ENCODE measurements at places on chromosomes 16 and 17.
A peak's percentile ranks its signal among the peaks of the same experiment; 100 is the strongest.

DNA sequence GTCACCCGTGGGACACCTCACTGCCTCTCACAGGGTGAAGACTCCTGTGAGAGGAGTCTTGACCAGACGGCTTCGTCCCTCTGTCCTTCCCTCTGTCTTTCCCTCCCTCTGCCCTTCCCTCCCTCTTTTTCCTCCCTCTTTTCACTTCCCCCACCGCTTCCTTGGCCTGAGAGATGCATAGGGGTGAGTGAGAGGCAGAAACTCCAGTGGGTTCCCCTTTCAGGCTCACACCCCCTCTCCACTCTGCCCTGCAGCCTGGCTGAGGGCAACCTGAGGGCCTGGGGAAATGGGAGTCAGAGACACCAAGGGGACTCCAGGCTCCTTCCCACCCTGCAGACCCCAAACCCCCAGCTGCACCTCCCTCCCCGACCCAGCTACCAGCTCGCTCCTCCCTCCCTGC lies 14.6 kb upstream of the KRT17 start:
- no peak for DNase-seq

DNA sequence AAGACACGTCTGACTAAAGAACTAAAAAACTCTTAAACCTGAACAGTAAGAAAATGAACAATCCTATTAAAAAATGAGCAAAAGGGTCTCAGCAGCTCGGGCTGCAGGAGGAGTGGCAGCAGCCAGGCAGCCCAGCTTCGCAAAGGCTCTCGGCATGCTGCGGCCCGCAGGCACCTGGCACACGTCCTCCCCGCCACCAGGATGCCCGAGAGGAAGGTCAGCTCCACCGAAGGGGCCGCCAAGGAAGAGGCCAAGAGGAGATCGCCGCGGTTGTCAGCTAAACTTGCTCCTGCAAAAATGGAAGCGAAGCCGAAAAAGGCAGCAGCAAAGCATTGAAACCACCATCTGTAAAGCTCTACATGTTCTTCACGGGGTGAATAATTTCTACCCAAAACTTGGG lies 173.5 kb downstream of the BCAS3 start:
- peak; percentile 60 for DNase-seq

GRCh38 chr16:11386054-11386680 lies 40.9 kb downstream of the RMI2 start:
- peak; percentile 60 for DNase-seq

DNA sequence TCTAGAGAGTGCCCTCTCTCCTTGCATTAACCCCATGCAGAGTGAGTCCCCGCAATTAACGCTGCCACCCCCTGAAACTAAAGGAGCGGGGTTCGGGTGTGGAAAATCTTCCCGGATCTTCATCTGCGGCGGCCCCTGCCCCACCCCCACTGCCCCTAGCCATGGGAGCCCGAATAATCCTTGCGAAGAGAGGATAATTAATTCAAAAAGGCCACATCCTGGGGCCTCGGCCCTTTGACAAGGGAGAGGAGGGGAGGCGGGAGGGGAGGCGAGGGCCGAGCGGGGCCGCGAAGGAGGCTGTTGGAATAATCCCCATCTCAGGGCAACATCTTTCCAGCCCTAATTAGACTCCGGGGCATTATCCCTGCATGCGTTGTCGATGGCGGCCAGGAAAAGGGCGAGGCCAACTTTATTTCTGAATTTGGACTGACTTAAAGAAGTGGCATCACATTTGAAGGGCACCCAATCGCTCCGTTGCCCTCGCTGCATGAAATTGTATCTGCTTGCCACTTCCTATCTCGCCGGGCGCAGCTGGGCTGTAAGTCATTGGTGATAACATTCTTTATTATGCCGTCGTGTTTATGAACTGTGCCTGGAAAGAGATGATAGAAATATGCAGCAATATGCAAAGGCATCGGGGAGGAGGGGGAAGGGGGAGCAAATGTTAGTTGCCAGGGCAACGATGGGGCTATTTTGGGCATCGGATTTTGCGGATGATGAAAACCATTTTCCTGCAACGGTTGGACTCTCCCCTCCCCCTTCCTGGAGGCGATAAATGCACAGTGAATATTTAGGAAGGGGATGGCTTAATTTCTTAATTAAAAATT lies 387.1 kb upstream of the TNRC6C start:
- no peak for DNase-seq

DNA sequence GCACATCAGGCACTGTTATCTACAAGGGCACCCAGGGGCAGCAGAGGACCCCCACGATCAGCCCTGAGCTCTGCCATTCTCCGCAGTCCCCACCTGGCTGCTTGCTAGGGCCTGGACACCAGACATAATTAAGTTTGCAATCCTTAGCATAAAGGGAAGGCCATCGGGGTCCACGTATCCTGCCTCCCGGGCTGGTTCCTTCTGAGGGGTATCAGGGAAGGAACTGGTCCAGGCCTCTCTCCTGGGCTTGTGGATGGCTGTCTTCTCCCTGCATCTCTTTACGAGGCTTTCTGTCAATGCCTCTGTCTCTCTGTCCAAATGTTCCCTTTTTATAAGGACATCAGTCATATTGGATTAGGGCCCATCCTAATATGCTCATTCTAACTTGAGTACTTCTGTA lies 77.8 kb downstream of the CYLD start:
- DNase-seq: no peak

DNA sequence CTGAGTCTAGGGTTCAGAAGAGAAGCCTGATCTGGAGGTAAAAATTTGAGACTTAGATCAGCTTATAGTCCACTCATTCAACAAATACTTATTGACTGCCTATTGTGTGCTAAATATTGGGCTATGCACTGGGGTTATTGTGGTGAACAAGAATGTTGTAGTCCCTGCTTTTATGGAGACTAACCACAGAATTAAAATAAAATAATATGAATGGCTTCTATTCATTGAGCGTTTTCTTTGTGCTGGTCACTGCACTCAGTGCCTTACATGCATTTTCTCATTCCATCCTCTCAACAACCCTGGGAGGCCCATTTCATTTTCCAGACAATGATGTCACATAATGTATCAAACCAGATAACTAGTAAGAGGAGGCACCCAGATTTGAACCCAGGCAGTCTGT lies 4.8 kb downstream of the NEK8 start:
- DNase-seq: no peak

DNA sequence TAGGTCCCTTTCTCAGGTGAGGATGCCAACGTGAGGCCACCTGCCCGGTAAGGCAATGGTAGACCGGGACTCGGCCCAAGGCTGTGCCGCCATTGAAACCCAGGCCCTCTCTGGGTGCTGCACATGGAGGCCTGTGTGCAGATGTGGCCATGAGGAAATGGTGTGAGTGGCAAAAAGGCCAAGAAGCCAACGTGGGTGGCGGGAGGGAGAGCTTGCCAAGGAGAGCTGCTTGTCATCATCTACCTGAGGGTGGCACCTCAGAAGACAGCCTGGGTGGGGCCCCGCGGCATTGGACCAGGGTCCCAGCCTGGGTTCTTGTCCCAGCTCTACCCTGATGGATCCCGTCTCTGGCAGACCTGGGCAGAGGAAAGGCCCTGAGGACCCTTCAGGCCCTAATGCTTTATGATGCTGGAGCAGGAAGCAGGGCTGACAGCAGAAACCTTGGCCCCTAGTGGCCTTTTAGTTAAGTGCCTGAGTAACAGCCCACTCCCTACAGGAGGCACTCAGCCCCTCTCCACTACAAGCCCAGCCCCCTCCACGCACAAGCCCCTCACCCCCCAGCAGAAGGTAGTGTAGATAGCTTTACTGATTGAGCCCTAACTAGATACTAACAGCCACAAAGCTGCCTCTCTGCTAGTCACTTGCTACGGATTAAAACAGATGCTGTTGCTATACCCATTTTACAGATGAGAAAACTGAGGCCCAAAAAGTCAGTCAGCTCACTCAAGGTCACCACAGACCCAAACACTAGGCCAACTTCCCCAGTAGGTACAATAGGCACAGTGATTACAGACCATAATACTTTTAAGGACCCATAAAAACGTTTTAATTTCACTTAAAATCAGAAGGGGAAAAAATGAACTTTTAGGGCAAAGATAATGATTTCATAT lies 26.2 kb upstream of the KIFC3 start:
- no peak for DNase-seq

GRCh38 chr17:73182616-73183310 lies 10.1 kb upstream of the COG1 start:
- peak; percentile 29 for DNase-seq

DNA sequence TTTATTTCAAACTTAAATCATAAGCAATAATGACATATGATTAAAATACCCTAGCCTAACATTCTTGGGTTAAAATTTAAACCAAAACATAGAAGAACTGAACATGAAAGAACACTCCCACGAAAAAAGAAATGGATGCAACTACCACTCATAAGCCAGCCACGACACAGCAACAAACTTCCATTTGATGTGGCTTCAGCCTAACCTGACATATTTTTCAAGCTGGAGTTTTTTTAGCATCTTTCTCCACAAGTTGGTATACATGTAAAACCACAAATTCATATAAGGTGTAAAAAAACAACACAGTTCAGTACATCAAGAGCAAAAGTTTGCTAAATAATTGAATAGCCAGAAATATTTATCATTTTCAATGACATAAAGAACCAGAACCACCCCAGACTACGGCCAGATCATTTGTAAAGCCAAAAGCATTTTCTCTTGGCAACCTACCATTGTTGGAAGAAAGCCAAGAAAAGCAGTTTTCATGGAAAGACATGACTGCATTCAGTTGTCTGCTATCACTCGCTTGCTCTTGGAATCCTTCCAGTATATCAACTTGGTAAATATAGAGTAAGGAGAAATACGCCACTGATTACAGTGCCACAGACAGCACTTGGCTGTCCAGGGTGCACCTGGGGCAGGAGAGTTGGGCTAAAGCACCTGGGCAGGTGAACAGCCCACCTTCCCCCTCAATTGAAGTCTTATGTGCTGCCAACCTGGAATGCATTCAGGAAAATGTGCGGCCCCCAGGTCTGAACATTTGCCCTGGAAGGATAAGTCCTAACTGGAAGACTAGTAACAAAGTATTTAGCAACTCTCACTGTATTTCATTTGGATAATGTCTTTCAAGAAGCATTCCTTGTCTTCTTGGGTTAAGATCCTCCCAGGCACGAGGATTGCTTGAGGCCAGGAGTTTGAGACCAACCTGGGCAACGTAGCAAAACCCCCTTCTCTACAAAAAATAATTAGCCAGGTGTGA lies 60.5 kb downstream of the CREBBP start:
- no peak for DNase-seq

GRCh38 chr16:1297018-1297696 lies 12.3 kb upstream of the UBE2I start:
- no peak for DNase-seq

GRCh38 chr16:56700195-56700594 lies 17.9 kb downstream of the MT1X start:
- DNase-seq: no peak

- DNase-seq: no peak
These were observed 8.1 kb upstream of the PSMC5 start for GRCh38 chr17:63819131-63819530.

- DNase-seq: no peak
These were observed 19.5 kb downstream of the SEC14L1 start for GRCh38 chr17:77160091-77160874.

GRCh38 chr17:48910370-48910769 lies 2.2 kb downstream of the UBE2Z start:
- DNase-seq: no peak

- no peak for DNase-seq
These were observed 357.9 kb downstream of the CNTNAP4 start for GRCh38 chr16:76634847-76635697.

DNA sequence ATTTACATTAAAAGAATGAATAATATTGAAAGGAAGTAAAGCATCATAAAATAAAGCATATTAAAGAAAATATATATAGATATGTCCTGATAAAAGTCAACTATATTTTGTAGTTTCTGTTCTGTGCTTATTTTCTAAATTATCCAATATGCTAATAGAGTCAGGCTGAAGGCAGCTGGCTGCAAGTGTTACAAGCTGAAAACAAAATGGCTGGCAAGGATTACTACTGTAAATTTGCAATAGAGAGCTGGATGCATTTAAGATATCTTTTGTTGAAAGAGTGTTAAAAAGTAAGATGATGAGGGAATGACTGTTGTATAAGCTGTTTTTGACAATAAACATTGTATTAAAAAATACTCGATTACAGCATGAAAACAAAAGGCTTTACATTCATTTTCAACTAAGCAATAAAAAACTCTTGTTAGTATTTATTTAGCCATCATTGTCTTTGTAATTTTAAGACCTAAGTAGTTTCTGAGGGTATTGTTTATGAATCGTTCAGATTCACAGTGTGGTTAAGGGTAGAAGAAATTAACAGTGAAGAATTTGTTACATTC lies 76.3 kb downstream of the TANC2 start:
- no peak for DNase-seq

GRCh38 chr16:67039260-67040020 lies 10.5 kb downstream of the CBFB start:
- no peak for DNase-seq

- peak; percentile 61 for DNase-seq
These were observed 651 bp upstream of the EIF1 start for GRCh38 chr17:41687828-41688640.

- DNase-seq: peak; percentile 51
These were observed 5.3 kb downstream of the RPL13 start for GRCh38 chr16:89565506-89566372.

DNA sequence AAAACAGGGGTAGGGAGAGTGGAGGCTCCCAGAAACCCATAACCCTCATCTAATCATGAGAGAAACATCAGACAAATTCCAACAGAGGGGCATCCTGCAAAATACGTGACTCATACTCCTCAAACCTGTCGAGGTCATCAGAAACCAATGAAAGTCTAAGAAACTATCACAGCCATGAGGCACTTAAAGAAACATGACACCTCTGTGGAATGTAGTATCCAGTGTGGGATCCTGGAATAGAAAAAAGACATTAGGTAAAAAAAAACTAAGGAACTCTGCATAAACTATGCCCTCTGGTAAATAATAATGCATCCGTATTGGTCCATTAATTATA lies 16.4 kb downstream of the CDH5 start:
- no peak for DNase-seq

DNA sequence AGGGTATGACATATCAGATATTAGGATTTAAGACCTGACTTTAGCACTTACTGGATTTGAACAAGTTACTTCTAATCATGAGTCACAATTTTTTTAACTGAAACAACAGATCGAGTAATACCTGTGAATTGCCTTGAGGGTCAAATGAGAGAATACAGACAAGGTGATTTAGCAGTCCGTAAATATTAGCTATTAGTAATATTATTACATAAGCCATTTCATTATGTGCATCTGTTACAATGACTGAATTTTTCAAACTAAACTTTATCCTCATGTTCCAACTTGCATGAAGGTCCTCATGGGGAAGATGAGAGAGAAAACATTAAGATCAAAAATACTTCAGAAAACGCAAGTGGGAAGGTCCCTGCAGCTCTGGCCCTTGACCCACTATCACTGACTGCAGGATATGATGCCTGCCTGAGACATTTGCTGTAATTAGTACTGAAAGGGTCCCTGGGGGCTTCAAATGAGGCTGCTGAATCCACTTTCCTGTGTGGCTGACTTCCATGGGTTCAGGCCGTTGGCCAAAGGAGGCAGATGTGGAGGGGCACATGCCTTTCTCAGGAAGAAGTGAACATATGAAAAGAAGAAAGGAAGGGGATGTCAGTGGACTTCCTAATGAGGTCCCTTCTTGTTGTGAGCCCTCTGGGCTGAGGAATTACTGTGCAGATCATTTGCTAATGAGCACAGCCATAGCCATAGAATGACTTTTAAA lies 441.7 kb downstream of the CDH11 start:
- no peak for DNase-seq

- DNase-seq: peak; percentile 94
These were observed 43.9 kb downstream of the CHD9 start for GRCh38 chr16:53098526-53099317.

GRCh38 chr17:83145358-83145738 lies 65.9 kb downstream of the METRNL start:
- no peak for DNase-seq

GRCh38 chr17:16999931-17000625 lies 28.2 kb upstream of the TNFRSF13B start:
- no peak for DNase-seq

- no peak for DNase-seq
These were observed 86.8 kb downstream of the NTN1 start for GRCh38 chr17:9108146-9108545.
